GM12864 (cell line): ENCODE measurements at places on chromosomes 12 and 14.

DNA sequence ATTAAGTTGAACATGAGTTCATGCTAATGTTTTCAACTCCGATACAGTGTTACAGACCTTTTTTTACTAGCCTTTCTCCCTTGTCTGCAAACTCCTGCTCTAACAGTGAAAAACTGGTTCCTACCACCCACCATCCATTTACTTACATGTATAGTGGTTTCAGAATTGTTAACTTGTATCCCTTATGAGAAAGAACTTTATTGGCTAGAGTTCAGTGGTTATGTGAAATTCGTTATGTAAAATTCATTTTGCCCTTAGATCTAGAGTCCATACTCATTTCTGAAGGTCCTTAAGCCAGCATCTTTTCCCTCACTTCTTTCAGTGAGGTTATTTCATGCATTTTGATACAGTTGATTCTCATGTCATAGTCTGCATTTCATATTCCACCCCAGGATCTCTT is 51.0 kb downstream of the PRKCH start:
- no peak for DNase-seq

DNA sequence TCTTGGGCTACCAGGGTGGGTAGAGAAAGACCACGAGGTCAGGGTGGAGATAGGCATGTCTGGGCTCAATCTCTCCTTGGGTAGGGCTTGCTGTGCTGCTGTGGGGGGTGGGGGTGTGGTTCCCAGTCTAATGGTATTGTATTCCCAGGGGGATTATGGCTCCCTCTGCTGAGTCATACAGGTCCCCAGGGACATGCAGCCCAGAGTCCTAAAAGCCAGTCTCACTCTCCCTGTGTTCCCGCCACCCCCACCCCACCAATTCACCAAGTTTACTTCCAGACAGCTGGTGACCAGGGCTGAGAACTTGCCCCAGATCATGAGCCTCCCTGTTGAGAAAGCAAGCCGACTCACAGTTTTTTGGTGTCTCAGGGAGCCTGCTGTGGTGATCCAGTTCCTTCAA is 367.6 kb downstream of the C12orf75 start:
- no peak for DNase-seq

GRCh38 chr14:39884091-39884490 is 451.9 kb upstream of the FBXO33 start:
- DNase-seq, result no peak

- no peak for DNase-seq
These were observed 93.6 kb upstream of the PCED1B start for GRCh38 chr12:46985816-46986215.

GRCh38 chr12:49635656-49636055 is 12.3 kb downstream of the PRPF40B start:
- DNase-seq, result no peak

DNA sequence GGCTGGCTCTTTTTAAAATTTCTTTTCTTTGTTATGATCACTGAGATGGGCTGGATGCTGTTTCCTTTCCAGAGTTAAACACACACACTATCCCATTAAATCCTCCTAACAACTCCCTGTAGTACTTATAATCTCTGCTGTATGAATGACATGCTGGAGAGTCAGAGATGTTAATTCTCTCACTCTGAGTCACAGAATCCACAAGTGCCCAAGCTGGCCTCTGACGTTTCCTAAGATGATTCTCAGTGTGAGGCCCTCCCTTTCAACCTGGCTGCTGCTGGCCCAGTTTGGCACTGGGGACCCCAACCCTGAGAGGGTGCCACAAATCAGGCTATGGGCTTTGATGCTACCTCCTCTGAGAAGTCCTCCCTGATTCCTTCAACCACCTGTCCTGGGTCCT is 5.4 kb downstream of the NOS1 start:
- no peak for DNase-seq

- DNase-seq, result peak; percentile 31
These were observed 345.8 kb upstream of the CCDC196 start for GRCh38 chr14:66140213-66140918.

DNA sequence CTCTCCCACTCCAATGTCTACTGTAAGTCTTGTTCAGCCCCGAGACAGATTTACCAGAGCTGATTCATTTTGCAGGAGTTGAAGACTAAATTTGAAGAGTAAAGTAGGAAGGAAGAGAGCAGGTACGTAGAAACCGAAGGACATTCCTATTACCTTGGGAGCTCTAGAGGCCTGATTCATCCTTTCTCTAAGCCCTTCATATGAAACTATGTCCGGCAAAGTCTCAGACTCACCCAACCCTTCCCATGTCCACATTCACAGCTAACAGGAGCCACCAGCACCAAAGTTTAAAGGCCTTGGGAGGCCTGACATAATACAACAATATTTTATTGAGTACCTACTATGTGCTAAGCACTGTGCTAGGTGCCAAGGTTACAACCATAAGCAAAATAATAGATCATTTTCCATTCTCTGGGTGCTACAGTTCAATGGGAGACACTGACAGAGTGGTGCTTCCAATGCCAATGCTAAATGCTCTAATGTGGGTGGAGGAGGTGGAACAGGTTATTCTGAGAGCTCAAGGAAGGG is 86.6 kb downstream of the PHLDA1 start:
- DNase-seq, result no peak

- DNase-seq, result no peak
These were observed 212.6 kb downstream of the PTPRO start for GRCh38 chr12:15534874-15535273.

DNA sequence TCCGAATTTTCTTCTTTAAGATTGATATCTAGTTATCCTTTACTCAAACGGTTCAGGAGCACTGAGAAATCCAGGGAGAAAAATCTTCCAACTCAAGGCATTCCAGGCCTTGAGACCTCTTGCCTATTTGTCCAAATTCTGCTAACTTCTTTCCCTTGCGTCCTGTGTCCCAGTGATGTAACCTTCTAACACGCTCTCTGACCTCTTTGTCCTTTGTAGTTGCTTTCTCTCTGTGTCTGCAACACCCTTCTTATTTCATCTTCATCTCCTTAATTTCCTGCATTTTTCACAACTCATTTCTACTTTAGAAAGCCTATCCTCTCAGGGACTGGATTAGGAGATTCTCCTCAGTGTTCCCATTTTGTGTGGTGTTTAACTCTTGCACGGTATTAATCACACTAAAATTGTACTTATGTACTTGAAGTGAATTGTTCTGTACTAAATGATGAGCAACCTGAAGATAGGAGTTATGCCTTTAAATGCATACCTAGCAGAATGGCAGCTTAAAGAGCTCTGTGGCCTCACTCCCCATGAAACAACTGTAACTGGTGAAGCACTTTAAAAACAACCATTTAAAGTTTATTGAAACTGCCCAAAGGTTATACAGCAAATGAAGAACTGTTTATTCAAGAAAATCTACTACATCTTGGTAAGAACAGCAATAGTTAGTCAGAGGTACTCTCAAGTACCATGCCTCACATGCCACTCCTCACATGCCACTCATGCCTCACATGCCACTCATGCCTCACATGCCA is 7.4 kb upstream of the SNAPC1 start:
- DNase-seq, result no peak

DNA sequence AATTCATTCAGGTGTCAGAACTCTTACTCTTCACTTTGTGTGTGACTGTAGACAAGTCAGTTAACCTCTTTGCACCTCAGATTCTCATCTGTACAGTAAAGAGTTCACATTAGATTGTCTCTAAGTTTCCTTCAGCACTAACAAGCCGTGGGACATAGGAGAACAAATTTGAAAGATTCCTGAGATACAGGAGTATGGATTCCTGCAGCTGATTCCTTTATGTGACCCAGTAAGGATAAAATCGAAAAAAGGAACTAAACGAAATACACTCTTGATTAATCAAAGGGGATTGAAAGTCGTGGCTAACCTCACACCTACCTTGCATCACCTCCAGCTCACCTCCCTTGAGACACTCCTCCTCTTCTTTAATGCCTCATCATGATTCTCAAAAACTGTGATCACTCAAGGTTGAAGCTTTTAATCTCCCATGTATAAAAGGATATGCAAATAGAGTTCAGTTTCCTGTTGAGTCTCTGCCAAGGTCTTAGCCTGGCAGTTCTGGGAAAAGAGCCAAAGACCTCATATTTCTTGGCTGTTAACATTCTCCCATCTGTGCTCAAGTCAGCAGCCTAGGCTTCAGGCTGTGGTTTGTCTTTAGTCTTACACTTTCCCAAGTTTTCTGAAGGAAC is 156.6 kb downstream of the DAD1 start:
- DNase-seq, result no peak

DNA sequence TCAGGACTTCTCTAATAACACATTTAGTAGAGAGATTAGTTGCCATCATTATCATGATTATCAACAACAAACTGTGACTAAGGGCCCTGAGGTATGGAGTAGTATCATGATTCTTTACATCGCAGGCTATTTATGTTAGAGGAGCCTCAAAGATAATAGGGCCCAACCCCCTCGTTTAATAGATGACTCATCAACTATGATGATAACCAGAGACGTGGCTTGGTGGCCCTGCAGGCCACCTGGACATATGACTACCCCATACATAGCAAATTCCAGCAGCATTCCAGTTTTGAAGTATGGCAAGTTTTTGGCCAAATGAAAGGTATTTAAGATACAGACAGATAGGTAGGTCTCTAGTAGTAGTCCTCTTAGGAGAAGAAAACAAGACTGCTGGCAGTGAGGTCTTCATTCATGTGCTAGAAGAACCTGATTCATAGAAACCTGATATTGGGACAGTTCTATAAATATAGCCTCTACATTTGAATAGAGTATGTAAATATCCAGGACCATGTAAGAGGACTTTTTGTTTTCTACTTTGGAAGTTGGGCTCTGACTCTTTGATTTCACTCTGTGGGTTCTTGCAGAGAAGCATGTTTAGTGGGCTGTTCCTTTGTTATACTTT is 5.6 kb downstream of the RIC8B start:
- DNase-seq, result no peak

GRCh38 chr12:26032719-26033241 is 74.3 kb downstream of the RASSF8 start:
- no peak for DNase-seq

GRCh38 chr12:71014180-71014785 is 93.7 kb upstream of the PTPRR start:
- DNase-seq, result no peak

DNA sequence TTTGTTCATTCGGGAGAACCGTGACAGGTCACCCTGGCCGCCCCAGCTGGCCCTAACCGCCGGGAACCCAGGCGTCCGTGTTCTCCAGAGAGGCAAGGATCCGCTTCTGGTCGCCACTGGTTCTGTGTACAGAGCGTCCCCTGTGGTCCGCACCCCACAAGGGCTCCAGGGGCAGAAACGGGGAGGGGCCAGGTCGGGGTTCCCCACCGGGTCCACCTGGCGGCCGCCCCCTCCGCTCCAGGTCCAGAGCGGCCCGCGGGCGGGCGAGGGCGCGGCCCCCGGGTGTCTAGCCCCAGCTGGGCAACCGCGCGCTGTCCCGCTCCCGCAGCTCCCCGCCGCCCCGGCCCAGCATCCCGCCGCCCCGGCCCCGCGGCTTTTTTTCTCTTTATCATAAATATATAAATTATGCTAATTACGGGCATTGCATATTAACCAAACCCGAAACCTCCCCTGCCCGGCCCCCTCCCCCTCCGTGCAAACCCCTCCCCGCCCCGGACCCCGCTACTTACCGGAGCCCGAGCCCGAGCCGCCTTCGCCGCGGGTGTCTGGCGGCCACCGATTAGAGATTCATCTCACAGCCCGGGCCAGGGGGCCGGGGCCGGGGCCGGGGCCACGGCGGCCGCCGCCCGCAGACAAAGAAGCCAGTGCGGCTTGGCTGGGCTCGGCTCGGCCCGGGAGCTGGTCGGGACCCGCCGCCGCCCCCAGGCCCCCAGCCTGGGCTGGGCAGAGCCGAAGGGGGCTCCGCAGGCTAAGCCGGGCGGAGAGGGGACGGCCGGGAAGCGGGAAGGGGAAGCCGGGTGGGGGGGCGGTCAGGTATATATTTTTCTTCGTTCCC is 512 bp downstream of the POU6F1 start:
- DNase-seq, result peak; percentile 5

- no peak for DNase-seq
These were observed 3.8 kb upstream of the KRT85 start for GRCh38 chr12:52370926-52371608.

- peak; percentile 12 for DNase-seq
These were observed 201.0 kb downstream of the SSPN start for GRCh38 chr12:26396402-26396801.
